Naive thymus-derived CD8-positive, alpha-beta T cell (primary cell): ENCODE measurements at places on chromosomes 6 and 20.
A peak's percentile ranks its signal among the peaks of the same experiment; 100 is the strongest.

GRCh38 chr6:75935473-75935793 lies 137.0 kb downstream of the IMPG1 start:
- no peak for DNase-seq
- H3K4me1 ChIP-seq = peaks cover 8% of the 10 kb centered on the region
- H3K27me3 ChIP-seq = peaks cover 29% of the 10 kb centered on the region
- H3K27ac ChIP-seq = no peak overlapping the region
- no peaks in the 10 kb centered on the region for H3K36me3 ChIP-seq

DNA sequence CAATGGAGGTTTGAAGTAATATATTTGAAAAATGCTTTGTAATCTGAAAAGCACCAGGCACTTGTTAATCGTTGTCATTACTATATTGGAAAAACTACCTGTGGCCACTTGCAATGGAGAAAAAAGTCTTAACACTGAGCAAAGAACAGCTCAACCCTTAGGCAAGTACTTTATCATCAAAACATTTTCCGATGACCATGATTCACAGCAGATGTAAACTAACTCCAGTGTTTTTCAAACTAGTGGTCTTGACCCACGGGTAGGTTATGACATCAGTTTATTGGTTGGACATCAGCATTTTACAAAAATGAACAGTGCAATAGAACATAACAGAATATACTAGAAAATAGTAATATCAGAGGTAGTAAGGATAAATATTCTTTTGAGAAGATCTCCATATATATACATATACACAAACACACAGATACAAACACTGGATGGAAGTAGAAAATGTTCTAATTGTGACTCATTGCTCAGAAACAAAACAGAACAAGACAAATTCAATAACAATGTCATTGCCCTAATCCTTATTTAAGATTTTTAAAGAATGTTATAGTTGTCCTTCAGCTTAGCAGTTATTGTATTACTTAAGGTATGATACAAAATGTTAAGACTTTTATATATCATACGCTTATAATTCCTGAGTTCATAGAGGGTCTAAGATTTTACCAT lies 123.0 kb downstream of the PLCB1 start:
- H3K27ac ChIP-seq = no peak overlapping the region
- DNase-seq = no peak
- H3K27me3 ChIP-seq = peaks cover 2% of the 10 kb centered on the region
- no peaks in the 10 kb centered on the region for H3K4me1 ChIP-seq
- no peak overlapping the region for H3K4me3 ChIP-seq

DNA sequence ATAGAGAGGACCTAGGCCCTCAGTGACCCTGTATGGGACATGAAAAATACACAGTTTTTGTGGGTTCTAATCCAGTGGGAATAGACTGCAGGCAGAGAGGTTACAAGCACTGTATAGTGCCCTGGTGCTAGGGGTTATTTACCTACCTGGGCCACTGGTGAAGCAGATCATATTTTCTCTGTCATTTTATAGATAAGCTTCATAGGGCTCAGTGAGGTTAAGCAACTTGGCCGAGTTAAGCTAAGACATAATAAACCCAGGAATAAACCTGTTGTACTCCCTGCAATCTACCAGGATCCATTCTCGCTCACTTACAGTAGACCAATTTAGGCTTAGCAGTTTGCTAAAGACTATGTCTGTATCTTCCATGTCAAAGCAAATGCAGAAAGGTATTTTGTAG lies 340.6 kb upstream of the KHDRBS2 start:
- no peak overlapping the region for H3K27ac ChIP-seq
- no peaks in the 10 kb centered on the region for H3K4me1 ChIP-seq
- DNase-seq = no peak
- no peaks in the 10 kb centered on the region for H3K36me3 ChIP-seq
- no peak overlapping the region for H3K4me3 ChIP-seq

- peaks cover 63% of the 10 kb centered on the region for H3K4me1 ChIP-seq
- H3K27ac ChIP-seq = no peak overlapping the region
- H3K36me3 ChIP-seq = no peaks in the 10 kb centered on the region
- peaks cover 3% of the 10 kb centered on the region for H3K27me3 ChIP-seq
- no peak for DNase-seq
- peak overlapping the region; percentile 44 for H3K4me3 ChIP-seq
Observed at GRCh38 chr6:33857093-33857931, 53.5 kb upstream of the MLN start.

DNA sequence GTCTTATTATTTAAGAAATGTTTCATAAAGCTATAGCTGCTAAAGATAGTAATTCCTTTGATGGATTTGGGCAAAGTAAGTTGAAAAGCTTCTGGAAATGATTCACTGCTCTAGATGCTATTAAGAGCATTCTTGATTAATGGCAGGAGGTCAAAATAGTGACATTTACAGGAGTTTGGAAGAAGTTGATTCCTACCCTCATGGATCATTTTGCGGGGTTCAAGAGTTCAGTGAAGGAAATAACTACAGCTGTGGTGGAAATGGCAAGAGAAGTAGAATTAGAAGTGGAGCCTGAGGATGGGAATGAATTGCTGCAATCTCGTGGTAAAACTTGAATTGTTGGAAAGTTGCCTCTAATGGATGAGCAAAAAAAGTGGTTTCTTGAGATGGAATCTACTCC lies 316.1 kb downstream of the UTRN start:
- no peaks in the 10 kb centered on the region for H3K27me3 ChIP-seq
- H3K4me3 ChIP-seq = no peak overlapping the region
- H3K36me3 ChIP-seq = peaks cover 24% of the 10 kb centered on the region
- no peak overlapping the region for H3K27ac ChIP-seq
- H3K4me1 ChIP-seq = peaks cover 45% of the 10 kb centered on the region

- no peaks in the 10 kb centered on the region for H3K4me1 ChIP-seq
- H3K27ac ChIP-seq = no peak overlapping the region
- H3K27me3 ChIP-seq = peaks cover 4% of the 10 kb centered on the region
Observed at GRCh38 chr20:45189067-45189609, 14.4 kb downstream of the PI3 start.

DNA sequence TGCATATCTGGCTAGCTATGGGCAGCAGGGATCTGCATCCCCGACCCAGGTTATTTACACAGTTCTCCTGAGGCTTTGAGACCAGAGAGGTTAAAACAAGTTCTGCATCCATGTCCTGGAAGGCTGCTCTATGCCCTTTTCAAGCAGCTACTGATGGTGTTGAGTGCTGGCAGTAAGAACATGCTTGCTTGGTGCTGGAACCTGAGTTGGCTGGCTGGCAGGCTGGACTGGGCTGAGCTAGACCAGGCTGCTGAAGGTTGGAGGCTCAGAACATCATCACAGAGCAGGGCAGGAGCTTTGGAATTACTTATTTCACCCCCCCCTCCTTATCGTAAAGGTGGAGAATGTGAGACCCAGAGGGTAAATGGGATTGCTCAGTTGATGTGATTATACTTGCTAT lies 16.9 kb upstream of the LRFN2 start:
- no peak overlapping the region for H3K27ac ChIP-seq
- H3K27me3 ChIP-seq = peaks cover 45% of the 10 kb centered on the region
- DNase-seq = no peak
- no peaks in the 10 kb centered on the region for H3K4me1 ChIP-seq
- H3K4me3 ChIP-seq = no peak overlapping the region
- no peaks in the 10 kb centered on the region for H3K36me3 ChIP-seq

DNA sequence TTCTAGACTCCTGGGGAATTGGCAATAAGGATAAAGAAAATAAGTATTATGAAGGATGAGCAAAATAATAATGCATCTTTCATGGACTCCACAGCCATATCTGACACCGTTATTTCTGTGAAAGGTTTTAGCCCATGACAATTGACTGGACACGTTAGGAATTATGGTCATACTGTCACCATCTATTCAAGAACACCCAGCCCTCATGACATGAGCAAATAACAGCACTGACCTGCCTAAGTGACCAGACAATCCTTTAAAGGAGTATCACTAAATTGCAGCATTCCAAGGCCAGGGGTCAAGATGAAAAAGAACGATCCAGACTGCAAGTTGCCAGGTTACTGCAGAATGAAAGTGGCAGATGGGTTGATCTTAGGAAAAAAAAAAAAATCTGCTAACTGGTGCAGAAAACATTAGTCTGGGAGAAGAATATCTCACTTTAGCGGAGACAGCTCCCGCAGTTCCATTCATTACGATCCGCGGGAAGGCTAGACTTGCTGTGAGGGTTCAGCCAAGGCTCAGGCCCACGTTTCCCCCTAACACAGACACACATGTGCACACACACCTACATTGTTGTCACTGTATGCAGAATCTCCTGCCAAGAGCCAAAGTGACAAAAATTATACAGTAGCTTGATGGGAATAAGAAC lies 237.7 kb upstream of the AGPAT4 start:
- H3K36me3 ChIP-seq = no peaks in the 10 kb centered on the region
- H3K4me1 ChIP-seq = no peaks in the 10 kb centered on the region
- no peak overlapping the region for H3K4me3 ChIP-seq
- H3K27ac ChIP-seq = no peak overlapping the region

DNA sequence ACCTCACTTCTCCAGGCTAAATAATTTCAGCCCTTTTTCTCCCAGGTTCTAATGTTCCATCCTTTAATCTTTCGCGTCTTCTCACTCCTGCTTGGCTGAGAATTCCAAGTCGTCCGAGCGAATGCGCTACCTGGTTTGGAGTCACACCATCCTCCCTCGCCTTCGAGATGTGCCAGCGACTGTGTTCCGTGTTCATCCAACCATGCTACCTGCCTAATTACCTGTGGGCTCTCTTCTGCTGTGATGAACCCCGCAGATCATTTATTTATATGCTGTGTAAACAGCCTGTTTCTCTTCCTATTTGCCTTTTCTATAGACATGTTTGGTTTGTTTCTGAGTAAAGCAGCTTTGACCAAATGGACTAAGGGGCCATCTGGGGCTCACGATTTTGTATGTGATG lies 83.5 kb upstream of the TMEM181 start:
- no peak overlapping the region for H3K27ac ChIP-seq
- no peaks in the 10 kb centered on the region for H3K27me3 ChIP-seq
- no peaks in the 10 kb centered on the region for H3K4me1 ChIP-seq
- peaks cover 47% of the 10 kb centered on the region for H3K36me3 ChIP-seq

DNA sequence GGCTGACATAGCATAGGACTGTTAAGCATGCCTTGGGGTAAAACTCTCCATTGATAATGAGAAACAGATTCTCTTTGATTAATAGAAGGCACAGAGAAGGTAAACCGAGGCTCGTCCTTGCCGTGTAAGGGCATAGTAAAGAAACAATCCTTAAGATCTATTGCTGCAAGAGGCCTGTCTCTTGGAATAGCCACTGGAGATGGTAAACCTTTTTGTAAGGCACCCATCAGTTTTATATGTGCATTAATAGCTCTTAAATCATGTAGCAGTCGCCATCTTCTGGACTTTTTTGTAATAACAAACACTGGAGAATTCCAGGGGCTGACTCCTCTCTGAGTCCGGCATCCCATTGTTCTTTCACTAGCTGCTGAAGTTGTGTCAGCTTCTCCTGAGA lies 8.4 kb upstream of the ABHD12 start:
- peak overlapping the region; percentile 43 for H3K27ac ChIP-seq
- no peaks in the 10 kb centered on the region for H3K27me3 ChIP-seq
- H3K4me1 ChIP-seq = no peaks in the 10 kb centered on the region
- H3K4me3 ChIP-seq = no peak overlapping the region

DNA sequence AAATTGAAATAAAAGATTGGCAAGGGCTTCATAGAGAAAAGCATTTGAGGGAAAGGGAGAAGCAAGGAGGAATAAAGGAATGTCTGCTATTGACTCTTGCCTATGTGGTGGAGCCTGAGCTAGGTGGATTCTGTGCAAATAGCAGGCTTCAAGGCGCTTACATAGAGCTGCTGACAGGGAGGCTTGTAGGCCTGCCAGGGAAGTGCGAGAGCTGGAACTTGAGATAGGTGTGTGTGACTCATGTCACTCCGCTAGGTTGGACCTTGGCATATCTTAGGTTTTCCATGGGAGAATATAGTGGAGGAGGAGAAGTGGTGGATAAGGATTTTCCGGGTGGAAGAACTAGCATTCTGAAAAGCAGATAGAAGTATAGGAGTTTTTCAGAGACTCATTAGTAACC lies 14.0 kb downstream of the SNRNP48 start:
- H3K4me1 ChIP-seq = peaks cover 6% of the 10 kb centered on the region
- no peak overlapping the region for H3K4me3 ChIP-seq
- no peaks in the 10 kb centered on the region for H3K27me3 ChIP-seq
- DNase-seq = no peak
- H3K36me3 ChIP-seq = peaks cover 37% of the 10 kb centered on the region

DNA sequence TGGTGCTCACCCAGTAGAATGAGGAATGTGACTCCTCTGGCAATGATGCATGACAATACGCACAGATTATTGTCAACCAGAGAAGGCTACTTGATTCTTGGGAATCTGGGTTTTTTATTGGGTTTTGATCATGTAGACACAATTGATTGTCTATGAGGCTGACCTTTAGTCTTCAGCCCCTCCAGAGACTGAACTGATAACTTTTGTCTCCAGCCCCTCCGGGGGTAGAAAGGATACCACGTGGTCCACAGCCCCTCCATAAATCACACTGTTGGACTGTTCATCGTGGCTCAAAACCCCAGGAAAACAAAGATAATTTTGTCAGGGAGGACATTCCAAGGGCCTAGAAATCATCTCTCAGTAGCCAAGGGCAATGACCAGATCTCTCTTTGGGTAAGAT lies 57.5 kb upstream of the ADGRF5 start:
- H3K4me3 ChIP-seq = no peak overlapping the region
- H3K27ac ChIP-seq = no peak overlapping the region
- H3K27me3 ChIP-seq = peaks cover 2% of the 10 kb centered on the region
- H3K36me3 ChIP-seq = no peaks in the 10 kb centered on the region
- no peaks in the 10 kb centered on the region for H3K4me1 ChIP-seq
- DNase-seq = no peak

- no peaks in the 10 kb centered on the region for H3K36me3 ChIP-seq
- DNase-seq = no peak
- no peak overlapping the region for H3K4me3 ChIP-seq
- H3K4me1 ChIP-seq = peaks cover 13% of the 10 kb centered on the region
- no peak overlapping the region for H3K27ac ChIP-seq
Observed at GRCh38 chr20:25100914-25101313, 19.0 kb upstream of the VSX1 start.

DNA sequence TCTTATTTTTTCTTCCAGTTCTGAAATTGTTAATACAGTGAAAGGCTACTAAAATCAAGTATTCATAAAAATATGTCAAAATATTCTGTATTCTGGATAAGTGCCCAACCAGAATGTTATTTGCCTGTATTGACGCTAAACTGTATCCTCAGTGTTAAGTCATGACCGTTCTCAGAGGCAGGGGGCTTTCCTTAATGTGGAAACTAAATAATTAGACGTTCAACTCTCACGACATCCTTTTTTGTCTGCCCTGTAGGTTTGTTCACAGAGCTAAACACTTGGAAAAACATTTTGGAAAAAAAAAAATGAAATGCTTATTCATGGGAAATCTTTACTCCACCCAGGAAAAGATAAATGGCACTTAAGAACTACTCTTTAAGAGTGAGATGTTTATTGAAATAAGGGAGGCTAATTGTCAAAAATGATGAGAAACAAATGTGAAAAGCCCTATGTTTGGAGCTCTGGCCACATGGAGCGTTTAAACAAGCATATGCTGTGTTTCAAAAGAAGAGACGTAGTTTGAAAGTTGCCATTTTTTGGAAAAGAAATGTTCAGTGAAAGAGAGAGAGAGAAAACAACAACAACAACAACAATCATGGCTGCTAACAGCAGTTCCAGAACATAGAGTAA lies 453.1 kb upstream of the MARCKS start:
- H3K4me3 ChIP-seq = no peak overlapping the region
- no peaks in the 10 kb centered on the region for H3K36me3 ChIP-seq
- H3K27me3 ChIP-seq = no peaks in the 10 kb centered on the region
- no peaks in the 10 kb centered on the region for H3K4me1 ChIP-seq
- H3K27ac ChIP-seq = no peak overlapping the region
